ENCODE measurements at places on chromosomes 16 and 17.

GRCh38 chr17:37088913-37089312, 140.2 kb downstream of the AATF start:
- DNase-seq, result no peak

DNA sequence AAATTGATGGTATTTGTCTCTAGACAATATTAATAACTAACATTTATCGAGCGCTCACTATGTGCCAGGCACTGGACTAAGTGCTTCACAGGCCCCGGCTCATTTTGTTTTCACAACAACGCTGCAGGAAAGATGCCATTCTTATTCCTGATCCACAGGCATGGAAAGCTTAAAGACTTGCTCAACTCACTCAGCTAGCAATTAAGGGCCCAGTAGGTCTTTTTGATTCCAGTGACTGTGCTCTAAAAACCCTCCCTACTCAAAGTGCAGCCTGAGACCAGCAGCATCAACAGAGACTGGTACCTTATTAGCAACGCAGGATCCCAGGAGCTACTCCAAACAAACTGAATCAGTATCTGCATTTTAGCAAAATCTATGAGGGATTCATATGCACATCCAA, 35.3 kb downstream of the CUEDC1 start:
- DNase-seq, result no peak

DNA sequence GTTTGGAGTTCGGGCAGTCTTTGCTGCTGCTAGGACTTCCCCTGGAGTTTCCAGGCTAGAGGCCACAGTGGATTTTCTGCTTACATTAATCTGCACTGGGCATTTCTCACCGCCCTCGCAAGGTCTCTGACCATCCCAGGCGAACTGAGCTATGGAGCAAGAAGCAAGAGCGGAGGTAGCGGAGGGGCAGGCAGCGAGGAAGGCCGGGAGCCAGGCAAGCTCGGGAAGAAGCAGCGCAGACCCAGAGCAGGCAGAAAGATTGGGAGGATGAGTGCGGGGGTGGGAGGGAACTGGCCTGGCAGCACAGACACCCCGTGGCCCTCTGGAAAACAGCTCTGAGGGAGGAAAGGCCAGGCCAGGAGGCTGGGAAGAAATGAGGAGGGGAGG, 3.8 kb downstream of the COTL1 start:
- DNase-seq, result no peak

DNA sequence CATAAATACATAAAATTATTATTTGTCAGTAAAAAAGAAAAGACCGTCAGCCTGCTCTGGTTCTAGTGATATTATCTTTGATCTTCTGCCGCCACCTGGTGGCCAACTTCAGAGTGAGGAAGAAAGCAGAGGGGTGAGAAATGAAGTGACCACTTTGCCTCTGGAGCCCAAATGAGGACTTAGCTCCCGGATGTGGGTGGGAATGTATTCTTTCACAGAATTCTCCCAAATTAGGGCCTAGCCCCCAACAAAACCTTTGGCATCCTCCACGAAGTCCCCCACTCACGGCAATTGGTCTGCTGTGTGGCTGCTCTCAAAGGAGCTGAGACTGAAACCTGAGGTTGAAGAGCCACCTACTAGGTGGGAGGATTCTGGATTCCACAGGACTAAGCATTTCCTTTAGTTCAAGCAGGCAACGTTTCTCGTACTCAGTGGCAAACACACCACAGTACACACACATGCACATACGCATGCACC, 4.9 kb upstream of the ZNF267 start:
- peak; percentile 75 for DNase-seq

All from AG08395 (cell line).